ENCODE measurements at places on chromosomes 5 and 9.

DNA sequence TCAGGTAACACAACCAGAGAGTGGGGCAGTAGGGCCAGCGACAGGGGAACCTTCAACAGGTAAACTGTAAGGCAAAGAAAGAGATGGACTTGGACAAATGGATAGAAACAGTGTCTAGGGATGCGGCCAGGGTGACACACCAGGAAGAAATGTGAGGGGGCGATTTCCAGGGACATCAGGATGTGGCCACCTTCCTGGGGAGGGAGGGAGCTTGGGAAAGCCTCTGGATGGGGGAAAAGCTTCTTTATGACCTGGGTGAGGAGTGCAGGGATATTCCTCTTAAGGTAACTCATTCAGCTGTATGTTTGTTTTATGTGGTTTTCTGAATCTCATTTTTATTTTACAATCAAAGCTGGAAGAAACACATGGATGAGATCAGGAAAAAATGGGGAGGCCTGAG, 11.9 kb upstream of the NXNL2 start:
- H3K27ac ChIP-seq: no peak overlapping the region
- no peaks in the 10 kb centered on the region for H3K36me3 ChIP-seq
- H3K4me1 ChIP-seq: no peaks in the 10 kb centered on the region
- no peaks in the 10 kb centered on the region for H3K27me3 ChIP-seq
- no peak overlapping the region for H3K4me3 ChIP-seq

- peaks cover 3% of the 10 kb centered on the region for H3K27me3 ChIP-seq
- no peak for DNase-seq
- no peaks in the 10 kb centered on the region for H3K4me1 ChIP-seq
- H3K27ac ChIP-seq: no peak overlapping the region
Measured at GRCh38 chr9:136779808-136780207, 11.3 kb upstream of the TMEM141 start.

- no peak for DNase-seq
- no peak overlapping the region for H3K4me3 ChIP-seq
- no peaks in the 10 kb centered on the region for H3K36me3 ChIP-seq
- no peak overlapping the region for H3K27ac ChIP-seq
Measured at GRCh38 chr5:59164041-59164830, 581.4 kb downstream of the RAB3C start.

- DNase-seq: no peak
- H3K27ac ChIP-seq: no peak overlapping the region
- peaks cover 32% of the 10 kb centered on the region for H3K4me1 ChIP-seq
- H3K27me3 ChIP-seq: peaks cover 3% of the 10 kb centered on the region
- H3K4me3 ChIP-seq: no peak overlapping the region
Measured at GRCh38 chr9:131812116-131812790, 72.4 kb upstream of the RAPGEF1 start.

Measured in spinal cord (tissue), 10 donors.